Vagina (tissue), 2 donors: ENCODE measurements at places on chromosomes 16 and 17. TPM values are rescaled to one million over a fixed set of nuclear protein-coding genes. Genes with fewer than 3 reads are reported as not detected.

Gene ALDH3A1
- 14.2 TPM for total RNA-seq

Gene TTYH2
- 3.4 TPM for total RNA-seq

Gene CHTF8
- total RNA-seq = 59.4 TPM

Gene KCNH4
- not detected for total RNA-seq

Gene PDPK1
- total RNA-seq = 29.2 TPM

Gene AANAT
- not detected for total RNA-seq

Gene MYO15A
- 6.1 TPM for total RNA-seq

Gene SLC2A4
- total RNA-seq = 3.2 TPM

Gene PTGES3L
- total RNA-seq = 1.5 TPM

Gene ABCA5
- total RNA-seq = 50.6 TPM

Gene ZNF750
- total RNA-seq = 83.0 TPM

Gene ADGRG3
- total RNA-seq = 10.3 TPM

Gene SPATA22
- total RNA-seq = not detected

Gene OR1F1
- total RNA-seq = not detected

Gene CIBAR2
- not detected for total RNA-seq

Gene SLC5A11
- total RNA-seq = not detected

Gene GOSR2
- 48.1 TPM for total RNA-seq

Gene PRCD
- 21.4 TPM for total RNA-seq

Gene MT4
- total RNA-seq = 25.8 TPM

Gene MEOX1
- total RNA-seq = 4.7 TPM

Gene TMEM238L
- total RNA-seq = 1.2 TPM

Gene CES3
- 0.98 TPM for total RNA-seq

Gene CLEC18A
- total RNA-seq = 1.2 TPM

Gene TAT
- not detected for total RNA-seq

Gene KRT31
- total RNA-seq = not detected

Gene ACSM3
- total RNA-seq = 70.2 TPM

Gene UNC45B
- not detected for total RNA-seq

Gene DCTPP1
- total RNA-seq = 14.5 TPM

Gene NGFR
- 41.7 TPM for total RNA-seq

Gene NAT9
- total RNA-seq = 28.5 TPM

Gene SGCA
- 2.2 TPM for total RNA-seq

Gene SMARCE1
- total RNA-seq = 96.3 TPM

Gene TIGD7
- 2.2 TPM for total RNA-seq

Gene ENKD1
- total RNA-seq = 14.7 TPM

Gene ABCC12
- not detected for total RNA-seq

Gene SENP3
- 60.2 TPM for total RNA-seq

Gene GDPD3
- 6.9 TPM for total RNA-seq

Gene NPIPB6
- total RNA-seq = 7.6 TPM

Gene KRT20
- total RNA-seq = not detected

Gene PRSS8
- total RNA-seq = 26.0 TPM

Gene LRRC46
- total RNA-seq = not detected

Gene HS3ST3A1
- 8.6 TPM for total RNA-seq

Gene TSPOAP1
- total RNA-seq = 7.1 TPM

Gene HAGHL
- total RNA-seq = 5.2 TPM

Gene NOG
- total RNA-seq = 7.4 TPM

Gene NXPH3
- total RNA-seq = 18.4 TPM

Gene EEF2KMT
- 15.7 TPM for total RNA-seq

Gene PRRT2
- 20.4 TPM for total RNA-seq

Gene ZSWIM7
- total RNA-seq = 18.9 TPM

Gene CLUH
- total RNA-seq = 52.3 TPM

Gene TP53TG3E
- total RNA-seq = not detected

Gene PLLP
- 44.0 TPM for total RNA-seq

Gene ITGAX
- 4.4 TPM for total RNA-seq

Gene WNT3
- total RNA-seq = 1.5 TPM

Gene BCL6B
- total RNA-seq = 10.1 TPM

Gene TBC1D3
- not detected for total RNA-seq

Gene ETV4
- total RNA-seq = 5.4 TPM

Gene NLRC5
- 114 TPM for total RNA-seq
